ENCODE measurements at places on chromosomes 6 and 20.

DNA sequence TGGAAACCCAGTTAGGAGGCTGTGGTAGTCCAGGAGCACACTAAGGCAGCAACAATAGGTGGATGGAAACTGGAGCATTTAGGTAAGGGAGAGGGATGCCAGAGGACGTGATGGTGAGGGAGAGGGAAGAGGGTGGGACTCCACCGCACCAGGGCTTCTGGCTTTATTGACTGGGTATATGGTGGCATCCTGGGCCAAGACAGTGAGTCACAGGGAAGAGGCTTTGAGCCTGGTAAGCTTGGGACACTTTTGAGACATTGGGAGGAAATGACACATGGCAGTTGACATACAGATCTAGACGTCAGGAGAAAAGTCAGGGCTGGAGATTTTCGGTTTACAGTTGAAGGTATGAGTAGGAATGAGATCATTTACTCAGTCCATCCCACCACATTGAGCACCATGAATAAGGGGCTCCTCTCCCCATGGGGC, 14.9 kb downstream of the NT5E start:
- peak; percentile 96 for DNase-seq

DNA sequence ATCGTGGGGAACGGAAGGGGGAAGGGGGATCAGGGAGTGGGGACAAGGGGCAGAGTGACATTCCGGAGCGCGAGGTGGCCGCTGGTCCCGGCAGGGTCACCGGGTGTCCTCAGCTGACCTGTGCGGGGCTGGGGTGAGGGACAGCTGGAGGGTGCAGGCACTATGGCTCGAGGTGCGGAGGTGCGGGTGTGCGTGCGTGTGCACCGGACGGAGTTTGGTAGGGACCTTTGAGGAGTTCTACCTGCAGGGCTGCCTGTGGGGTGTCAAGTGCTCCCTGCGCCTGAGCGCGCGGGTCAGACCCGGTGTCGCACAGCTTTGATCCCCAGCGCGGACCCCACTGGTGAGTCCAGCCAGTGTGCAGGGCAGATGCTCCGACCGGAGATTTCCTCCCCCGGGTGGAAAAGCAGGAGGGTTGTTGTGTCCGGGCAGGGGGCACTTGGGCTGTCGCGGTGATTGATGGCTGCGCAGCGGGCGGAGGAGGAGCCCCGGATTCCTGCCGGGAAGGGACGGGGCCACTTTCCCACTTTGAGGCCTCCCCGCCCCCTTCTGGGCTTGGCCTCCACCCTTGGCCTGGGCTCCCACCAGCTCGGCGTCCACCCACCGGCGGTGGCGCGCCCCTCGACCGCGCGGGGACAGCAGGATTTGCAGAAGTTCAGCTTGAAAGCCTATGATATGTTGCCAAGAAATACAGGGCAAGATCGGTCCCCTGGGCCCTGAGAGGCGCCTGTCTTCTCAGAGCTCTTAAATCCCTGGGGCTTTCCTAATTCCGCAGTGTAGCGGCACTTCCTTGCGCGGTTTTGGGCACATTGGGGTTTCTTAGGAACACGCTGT, 658 bp downstream of the RIN2 start:
- DNase-seq: peak; percentile 23

DNA sequence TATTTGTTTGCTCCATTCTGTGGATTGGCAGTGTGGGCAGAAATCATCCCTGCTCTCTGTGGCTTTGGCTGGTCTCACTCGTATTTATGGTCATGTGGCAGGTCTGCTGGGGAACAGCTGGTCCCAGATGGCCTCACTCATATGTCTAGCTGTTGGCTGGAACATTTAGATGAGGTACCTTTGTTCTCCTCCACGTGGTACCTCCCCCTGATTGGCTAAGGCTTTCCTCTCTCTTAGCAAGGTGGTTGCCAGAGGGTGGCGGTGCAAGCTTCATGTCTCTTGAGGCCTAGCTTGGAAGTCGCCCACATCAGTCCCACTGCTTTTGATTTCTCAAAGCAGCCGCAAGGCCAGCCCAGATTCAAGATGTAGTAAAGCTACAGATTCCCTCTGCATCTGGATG, 348.5 kb upstream of the BTBD3 start:
- DNase-seq: no peak

DNA sequence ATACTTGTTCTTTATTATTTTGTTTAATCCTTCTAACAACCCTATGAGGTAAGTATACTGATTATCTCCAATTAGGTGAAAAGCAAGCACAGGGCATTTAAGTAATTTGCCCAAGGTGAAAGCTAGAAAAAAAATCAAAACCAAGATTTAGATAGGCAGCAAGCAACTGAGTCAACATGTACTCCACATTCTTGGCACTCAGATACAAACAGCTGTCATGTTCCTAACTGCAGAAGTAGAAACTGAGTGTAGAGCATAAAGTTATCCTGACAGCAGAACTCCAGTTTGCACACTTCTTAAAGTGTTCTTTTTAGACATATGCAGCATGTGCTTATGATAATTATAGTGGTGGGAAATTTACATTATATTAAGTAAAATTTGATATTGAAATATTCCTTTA, 278.1 kb downstream of the MEI4 start:
- no peak for DNase-seq

DNA sequence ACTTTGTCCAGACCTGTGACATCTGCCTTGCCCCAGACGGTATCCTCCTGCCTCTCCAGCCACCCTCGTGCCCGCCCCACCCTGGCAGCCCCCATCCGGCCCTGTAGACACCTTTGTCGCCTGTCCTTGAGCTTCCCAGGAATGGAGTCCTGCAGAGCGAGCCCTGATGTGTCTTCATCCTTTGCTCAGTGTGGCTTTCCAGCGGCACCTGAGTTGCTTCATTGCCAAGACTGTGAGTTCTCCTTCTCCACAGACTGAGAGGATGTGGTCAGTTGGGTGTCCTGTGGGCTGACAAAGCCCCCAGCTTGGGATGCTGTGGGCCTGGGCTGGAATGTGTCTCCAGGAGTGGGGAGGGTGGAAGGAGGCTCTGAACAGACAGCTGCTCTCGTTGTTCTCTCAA, 1.7 kb upstream of the CST4 start:
- no peak for DNase-seq

DNA sequence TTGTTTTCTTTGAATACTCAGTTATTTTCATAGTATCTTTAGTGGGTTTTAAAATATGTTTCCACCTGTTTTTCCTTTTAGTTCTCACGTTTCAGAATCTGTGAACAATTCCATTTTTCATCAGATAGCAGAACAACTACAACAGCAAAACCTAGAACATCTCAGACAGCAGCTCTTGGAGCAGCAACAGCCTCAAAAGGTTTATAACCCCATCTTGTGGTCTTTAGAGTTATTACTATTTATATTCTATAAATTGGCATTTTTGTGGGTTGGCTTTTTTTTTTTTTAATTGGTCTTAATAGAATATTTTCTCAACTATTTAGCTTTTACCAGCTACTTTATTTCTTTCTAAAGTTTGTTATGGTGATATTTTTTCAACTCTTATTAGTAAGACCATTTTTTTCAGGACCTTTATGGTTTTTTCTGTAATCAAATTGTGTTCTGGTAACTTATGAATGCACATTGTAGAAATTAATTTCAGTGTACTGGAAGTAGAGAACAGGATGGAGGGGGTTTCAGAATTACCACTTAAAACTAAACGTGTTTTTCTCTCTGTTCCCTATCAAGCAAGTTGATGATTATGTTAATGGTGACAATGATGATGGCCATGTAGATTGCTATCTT, 72.2 kb downstream of the SCAF8 start:
- DNase-seq: peak; percentile 30

GRCh38 chr6:109420751-109421150, 19.7 kb downstream of the PPIL6 start:
- no peak for DNase-seq

- DNase-seq: no peak
Measured at GRCh38 chr20:24676353-24676977, 207.0 kb downstream of the SYNDIG1 start.

- no peak for DNase-seq
Measured at GRCh38 chr20:1721687-1722512, 64.3 kb upstream of the SIRPG start.

GRCh38 chr6:56144538-56145324, 102.6 kb downstream of the COL21A1 start:
- DNase-seq: peak; percentile 88

DNA sequence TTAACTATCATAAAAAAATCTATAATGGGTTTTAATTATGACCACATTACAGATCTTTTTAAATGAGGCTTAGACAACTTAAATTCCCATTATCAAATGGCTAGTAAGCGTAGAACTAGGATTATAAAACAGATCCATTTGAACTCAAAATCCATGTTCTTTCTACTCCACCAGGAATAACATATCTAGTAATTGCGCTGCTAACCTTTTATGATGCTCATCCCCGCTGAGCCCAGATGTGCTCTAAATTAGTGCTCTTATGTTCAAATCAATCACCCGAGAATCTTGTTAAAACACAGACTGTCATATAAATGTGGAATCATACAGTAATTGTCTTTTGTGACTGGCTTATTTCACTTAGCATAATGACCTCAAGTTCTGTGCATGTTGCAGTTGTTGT, 903.1 kb downstream of the PHF3 start:
- DNase-seq: no peak

DNA sequence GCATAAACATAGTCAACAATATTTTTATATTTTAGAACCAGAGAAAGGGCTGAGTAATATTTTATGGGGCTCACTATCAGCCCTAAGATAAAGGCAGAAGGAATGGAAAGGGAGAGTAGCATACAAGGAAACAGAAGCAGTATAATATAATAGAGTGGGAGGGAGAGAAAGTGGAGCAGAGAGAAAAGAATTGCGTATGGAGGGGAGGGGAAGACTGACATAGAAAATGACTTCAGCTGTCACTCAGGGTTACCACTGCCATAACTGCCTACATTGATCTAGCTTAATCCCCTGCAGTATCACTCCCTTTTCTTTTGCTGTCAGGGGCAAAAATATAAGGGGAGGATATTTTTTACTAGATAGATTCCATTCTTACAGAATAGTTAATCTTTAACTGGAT, 1133.5 kb upstream of the MAP3K7 start:
- DNase-seq: no peak

DNA sequence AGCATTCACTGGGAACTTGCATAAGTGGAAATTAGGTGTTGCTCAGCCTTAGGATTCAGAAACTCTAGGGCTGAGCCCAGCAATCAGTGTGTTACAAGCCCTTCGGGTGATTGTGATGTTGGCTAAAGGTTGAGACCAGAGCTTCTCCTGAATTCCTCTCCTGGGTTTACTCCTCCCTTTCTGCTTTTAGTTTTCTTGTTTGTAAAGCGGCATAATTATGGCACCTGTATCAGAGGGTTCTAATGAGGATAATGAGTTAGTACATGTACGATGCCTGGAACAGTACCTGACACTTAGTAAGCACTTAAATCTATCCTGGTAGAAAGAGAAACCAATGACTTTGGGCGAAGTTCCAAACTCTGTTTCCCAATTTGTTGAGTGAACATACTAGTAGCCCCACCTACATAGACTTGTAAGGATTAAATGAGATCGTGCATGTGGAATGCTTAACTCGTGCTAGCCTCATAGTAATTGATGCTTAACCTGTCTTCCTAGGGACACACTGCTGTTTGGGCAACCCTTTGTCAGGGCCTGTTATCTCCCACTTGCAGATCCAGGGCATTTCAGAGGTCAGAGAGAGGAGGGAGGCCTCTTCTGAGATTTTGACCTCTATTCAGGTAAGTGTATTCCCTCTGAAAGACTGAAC, 932 bp upstream of the EZR start:
- peak; percentile 41 for DNase-seq

GRCh38 chr6:2622671-2623070, 128.1 kb downstream of the MYLK4 start:
- no peak for DNase-seq

DNA sequence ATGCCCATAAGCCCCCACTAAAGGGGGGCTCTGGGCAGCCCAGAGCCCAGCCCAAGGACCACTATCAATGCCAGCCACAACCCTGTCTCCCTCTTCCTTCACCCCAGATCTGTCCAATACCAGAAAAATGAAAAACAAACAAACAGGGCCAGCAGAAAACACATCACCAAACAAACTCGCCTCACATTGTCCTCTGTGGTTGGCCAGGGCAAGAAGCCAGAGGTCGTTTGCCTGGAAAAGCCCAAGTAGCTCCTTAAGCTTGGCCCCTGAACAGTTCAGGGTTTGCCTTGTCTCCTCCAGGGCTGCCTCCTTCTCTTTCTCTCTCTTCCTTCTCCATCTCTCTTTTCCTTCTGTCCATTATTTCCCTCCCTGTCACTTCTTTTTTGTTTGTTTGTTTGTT, 10.1 kb upstream of the SCUBE3 start:
- peak; percentile 58 for DNase-seq

DNA sequence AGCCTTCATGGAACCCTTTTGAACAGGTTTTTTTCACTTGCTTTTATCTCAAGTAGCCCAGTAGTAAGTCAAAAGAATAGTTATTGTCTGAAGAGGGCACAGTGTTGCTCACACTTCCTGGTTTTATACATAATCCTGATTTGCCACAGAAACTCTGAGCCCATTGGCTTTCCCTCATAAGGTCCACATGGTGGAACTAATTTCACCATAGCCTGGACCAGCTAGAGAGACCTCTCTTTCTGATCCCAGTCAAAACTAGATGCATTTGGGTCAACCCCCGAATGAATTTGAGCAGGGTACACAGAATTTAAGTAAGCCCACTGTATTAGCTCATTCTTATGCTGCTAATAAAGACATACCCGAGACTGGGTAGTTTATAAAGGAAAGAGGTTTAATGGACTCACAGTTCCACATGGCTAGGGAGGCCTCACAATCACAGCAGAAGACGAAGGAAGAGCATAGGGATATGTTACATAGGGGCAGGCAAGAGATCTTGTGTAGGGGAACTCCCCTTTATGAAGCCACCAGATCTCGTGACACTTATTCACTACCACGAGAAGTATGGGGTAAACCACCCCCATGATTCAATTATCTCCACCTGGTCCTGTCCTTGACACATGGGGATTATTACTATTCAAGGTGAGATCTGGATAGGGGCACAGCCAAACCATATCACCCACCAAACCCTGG, 6.2 kb downstream of the RWDD2A start:
- DNase-seq: no peak

- peak; percentile 18 for DNase-seq
Measured at GRCh38 chr6:23454080-23454976, 671.7 kb upstream of the NRSN1 start.

DNA sequence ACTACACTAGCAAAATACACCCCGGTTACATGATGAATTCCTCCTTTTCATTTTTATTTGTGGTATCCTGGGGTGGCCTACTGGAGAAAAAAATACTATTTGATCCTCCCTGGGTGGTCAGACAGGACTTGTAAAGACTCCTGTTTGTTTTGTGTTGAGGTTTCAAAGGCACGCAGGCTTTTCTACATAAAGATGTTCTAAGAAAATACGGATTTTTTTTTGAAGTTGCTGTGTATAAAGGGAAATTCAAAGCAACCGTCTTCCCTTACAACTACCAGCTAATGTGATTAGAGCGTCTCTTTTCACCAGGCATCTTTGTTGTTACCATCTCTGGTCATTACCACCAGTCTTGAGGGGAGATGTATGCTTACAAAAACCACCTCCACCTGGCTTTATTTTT, 187.1 kb downstream of the SOX4 start:
- DNase-seq: no peak

- DNase-seq: no peak
Measured at GRCh38 chr6:55875400-55875799, at the start of gene BMP5. Gene BMP5, minus strand, starts transcription at chr6:55875590. Its CDS starts 725 bp downstream, at chr6:55874865.
